ENCODE measurements at places on chromosomes 3 and 15. TPM values are rescaled to one million over a fixed set of nuclear protein-coding genes. Genes with fewer than 3 reads are reported as not detected.

The SLC9C1 gene
- polyA plus RNA-seq, result 0.09 TPM

The CFAP20DC gene
- polyA plus RNA-seq, result 0.73 TPM

The SPINK8 gene
- polyA plus RNA-seq, result not detected

The ADAMTS9 gene
- polyA plus RNA-seq, result 25.0 TPM

The SNTN gene
- not detected for polyA plus RNA-seq

The HGD gene
- polyA plus RNA-seq, result 251 TPM

The GREM1 gene
- polyA plus RNA-seq, result 0.15 TPM

The FANCD2 gene
- 0.86 TPM for polyA plus RNA-seq

The C3orf20 gene
- not detected for polyA plus RNA-seq

The CPLX3 gene
- not detected for polyA plus RNA-seq

The AADACL2 gene
- polyA plus RNA-seq, result not detected

The IGF2BP2 gene
- polyA plus RNA-seq, result 7.7 TPM

The APOD gene
- 12.9 TPM for polyA plus RNA-seq

DNA sequence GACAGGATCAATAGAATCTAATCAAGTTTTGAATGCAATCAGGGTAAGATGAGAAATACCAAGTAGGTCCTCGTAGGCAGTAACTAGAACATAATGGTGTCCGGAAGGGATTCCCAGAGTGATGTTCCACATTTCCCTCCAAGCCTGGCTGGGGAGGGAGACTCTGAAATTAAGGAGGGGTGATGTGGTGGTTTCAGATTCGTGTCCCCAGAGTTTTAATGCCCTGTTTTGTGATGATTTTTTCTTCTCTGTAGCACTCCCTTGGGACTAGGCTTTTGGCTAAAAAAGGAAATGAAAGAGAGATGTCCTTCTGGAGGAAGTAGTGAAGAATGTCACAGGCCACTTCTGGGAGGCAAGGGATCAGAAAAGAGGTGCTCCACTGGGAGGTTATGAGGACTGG lies 108.3 kb upstream of the CACNA2D3 start:
- DNase-seq, result no peak

DNA sequence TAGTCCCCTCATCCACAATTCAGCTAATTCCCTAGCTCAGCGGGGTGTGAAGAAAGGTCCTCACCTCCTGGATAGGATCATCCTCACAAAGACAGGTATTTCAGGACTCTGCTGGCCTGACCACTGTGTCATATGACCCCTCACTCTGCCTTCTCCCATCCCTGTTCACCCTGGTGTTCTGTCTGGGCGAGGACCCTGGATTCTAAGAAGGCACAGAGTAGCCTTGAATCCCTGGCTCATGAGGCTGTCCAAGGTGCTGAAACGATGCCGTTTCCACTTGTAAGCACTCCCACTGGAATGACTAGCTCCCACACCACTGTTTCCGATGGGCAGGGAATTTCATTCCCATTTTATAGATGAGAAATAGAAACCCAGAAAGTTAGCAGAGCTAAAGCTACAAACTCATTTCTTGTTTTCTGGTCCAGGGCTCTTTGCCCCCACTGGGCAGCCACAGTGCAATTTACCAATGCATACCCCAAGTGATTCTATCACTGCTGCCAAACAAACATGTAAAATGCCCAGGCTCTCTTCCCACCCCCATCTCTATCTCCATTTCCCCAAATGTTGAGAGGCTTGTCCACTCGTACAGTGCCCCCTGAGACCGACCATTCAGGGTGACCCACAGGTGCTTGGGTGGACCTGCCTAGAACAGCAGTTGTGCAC lies 83.2 kb downstream of the RAB11A start:
- peak; percentile 86 for DNase-seq

- DNase-seq, result no peak
Measured at GRCh38 chr3:1019157-1019556, 73.7 kb upstream of the CNTN6 start.

- no peak for DNase-seq
Measured at GRCh38 chr15:24848050-24848449, 106.7 kb upstream of the SNRPN start.

GRCh38 chr15:90883526-90883975 lies 753 bp upstream of the FES start:
- peak; percentile 34 for DNase-seq

GRCh38 chr3:126417981-126418530 lies 23.3 kb downstream of the CFAP100 start:
- no peak for DNase-seq

- no peak for DNase-seq
Measured at GRCh38 chr15:22265056-22265945, 185.0 kb downstream of the OR4M2 start.

GRCh38 chr3:32323604-32324003 lies 68.0 kb upstream of the CMTM7 start:
- no peak for DNase-seq

- no peak for DNase-seq
Measured at GRCh38 chr3:113507501-113508067, 7.4 kb downstream of the SPICE1 start.

- no peak for DNase-seq
Measured at GRCh38 chr15:81449836-81450474, 75.9 kb upstream of the TMC3 start.

DNA sequence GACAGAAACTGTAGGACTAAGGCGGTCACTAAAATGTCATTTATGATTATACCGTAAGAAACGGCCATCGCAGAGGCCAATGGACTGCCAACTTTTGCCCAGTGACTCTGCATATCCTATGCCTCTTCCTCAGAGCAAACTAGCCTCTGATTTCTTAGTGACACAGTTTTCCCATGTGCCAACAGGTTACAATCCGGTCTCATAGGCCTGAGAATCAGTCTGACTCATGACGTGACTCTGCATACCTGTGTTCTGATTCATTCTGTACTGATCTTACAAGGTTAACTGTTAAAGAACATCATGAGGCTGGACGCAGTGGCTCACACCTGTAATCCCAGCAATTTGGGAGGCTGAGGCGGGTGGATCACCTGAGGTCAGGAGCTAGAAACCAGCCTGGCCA lies 17.8 kb downstream of the RUBCN start:
- no peak for DNase-seq

DNA sequence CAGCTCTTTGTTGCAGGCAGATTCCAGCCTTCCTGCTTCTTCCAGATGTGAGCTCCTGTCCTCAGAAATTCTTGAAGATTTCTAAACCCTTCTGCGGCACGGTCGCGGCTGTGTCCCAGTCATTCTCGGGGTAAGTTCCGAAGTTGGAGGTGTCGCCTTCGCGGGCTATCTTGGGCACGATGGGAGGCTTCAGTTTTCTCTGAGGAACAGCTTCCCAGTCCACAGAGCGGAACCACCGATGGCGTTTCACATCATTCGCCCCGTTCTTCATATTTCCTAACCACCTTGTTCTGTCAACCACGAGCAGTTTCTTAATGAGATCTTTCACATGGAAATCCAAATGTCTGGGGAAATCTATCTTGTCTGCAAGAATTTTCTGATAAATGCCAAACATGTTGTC lies 24.7 kb upstream of the CERS3 start:
- no peak for DNase-seq

DNA sequence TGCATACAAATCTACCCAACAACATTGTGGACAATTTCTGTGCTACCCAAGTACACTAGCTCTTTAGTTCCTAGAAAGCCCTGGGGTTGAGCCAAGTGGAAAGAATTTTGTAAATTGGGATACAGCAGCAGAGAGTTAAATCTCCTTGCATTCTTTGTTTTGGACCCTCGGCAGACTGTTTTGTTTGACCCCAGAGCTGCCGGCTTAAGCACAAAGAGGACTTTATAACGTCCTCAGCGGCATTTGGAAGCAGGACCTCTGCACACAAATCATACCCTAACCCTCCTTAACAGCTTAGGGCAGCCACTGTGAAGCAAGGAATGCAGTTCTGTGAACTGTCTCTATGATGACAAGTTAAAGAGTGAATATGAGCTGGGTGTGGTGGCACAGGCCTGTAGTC lies 415.3 kb downstream of the CNTN4 start:
- peak; percentile 57 for DNase-seq

DNA sequence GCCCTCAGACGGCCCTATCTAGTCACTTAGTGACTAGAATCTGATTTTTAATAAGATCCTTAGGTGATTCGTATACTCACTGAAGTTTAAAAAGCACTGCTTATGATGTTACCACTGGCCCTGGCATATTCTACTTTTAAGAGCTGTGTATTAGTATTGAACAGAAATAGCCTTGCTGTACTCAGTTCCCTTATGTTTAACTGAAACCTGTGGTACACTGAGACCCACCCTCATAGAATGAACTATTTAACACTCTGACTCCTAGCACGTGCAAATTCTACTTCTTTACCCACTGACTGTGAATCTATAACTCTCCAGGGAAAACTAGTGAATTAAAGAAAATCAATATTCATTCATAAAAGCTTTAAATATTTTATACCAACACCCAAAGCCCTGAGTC lies 108.9 kb downstream of the CCNL1 start:
- DNase-seq, result no peak

DNA sequence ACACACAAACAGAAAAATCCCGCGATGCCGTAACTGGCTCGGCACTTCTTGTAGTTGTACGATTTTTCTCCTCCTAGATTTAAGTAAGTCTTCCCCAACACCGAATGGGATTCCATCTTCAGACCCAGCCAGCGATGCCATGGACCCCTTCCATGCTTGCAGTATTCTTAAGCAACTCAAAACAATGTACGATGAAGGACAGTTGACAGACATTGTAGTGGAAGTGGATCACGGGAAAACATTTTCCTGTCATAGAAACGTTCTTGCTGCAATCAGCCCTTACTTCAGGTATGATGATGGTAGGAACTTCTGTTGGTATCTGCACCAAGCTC lies 763 bp downstream of the KBTBD8 start:
- no peak for DNase-seq

- DNase-seq, result no peak
Measured at GRCh38 chr15:69012761-69013364, 1.6 kb upstream of the NOX5 start.

- no peak for DNase-seq
Measured at GRCh38 chr15:73770050-73770449, 16.9 kb upstream of the INSYN1 start.

- DNase-seq, result no peak
Measured at GRCh38 chr3:148106062-148106461, 591.6 kb upstream of the AGTR1 start.

DNA sequence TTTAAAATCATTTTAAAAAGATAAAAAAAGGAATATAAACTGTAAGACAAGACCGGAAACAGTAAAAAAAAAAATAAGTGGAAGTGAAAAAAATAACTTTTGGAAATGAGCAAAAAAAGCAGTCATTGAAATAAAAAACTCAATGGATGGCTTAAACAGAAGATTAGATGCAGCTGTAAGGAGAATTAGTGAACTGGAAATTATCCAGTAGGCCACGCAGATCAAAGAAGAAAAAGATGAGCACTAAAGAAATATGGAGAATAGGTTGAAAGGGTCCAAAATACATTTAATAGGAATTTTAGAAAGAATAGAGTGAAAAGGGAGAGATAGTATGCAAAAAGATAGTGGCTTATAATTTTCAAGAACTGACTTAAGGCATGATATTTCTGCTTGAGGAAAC lies 47.0 kb downstream of the STARD5 start:
- DNase-seq, result no peak

DNA sequence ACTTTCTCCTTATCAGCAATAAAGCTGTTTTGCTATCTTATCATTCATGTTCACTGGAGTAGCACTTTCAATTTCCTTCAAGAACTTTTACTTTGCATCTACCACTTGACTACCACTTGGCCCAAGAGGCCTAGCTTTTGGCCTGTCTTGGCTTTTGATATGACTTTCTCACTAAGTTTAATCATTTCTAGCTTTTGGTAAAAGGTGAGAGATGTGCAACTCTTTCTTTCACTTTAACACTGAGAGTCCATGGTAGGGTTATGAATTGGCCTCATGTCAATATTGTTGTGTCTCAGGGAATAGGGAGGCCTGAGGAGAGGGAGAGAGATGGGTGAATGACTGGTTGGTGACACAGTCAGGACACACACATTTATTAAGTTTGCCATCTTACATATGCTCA lies 31.0 kb upstream of the FAM3D start:
- no peak for DNase-seq

DNA sequence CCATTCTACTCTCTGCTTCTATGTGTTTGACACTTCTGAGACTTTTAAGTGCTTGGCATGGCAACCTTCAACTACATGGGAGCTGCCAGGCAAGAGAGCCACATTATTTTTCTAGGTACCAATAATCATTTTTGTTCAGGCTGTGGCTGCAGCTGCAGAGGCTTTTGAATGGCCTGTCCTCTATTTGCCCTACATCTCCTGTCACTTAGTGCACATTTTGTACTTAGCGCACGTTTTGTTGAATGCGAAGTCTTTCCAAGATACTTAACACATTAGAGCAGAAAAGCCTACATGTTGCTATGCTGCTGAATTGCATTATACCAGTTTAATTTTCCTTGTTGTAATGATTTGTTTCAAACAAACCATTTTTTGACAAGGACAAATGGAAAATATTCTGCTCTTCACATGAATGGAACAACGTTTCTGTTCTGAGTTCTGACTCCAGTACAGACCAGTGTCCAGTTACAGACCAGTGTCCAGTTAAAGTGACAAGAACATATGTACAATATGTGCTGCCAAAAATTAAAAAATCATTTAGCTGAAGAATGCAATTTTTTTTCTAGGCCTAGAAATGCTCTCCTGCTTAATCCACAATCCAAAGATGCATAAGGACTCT lies 113.9 kb downstream of the ABI3BP start:
- no peak for DNase-seq

- DNase-seq, result no peak
Measured at GRCh38 chr3:45367453-45367871, 20.9 kb upstream of the LARS2 start.

DNA sequence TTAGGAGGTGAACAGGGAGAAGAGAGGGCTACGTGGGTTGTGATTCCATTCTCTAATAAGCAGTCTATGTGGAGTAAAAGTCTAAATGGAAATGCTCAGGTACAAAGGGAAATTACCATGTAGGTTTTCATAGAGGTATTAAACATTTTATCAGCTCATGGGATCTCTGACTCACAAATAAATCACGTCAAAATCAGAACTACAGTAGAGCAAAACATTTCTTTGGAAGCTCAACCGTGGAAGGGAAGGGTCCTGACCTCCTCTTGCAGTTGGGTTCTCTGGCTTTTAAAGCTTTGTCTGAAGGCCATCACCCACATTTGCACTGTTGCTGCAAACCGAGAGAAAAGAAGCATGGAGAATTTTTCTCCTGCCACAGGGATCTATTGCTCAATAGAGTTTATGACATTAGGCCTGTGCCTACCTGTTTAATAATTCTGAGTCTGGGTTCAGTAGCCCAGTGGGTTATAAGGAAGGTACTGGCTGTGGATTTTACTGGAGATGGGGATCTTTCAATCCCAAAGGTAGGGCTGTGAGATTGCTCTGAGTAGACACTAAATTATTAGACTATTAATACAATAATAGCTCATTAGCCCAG lies 24.2 kb upstream of the PGPEP1L start:
- DNase-seq, result no peak

GRCh38 chr3:69248436-69248835 lies 126.0 kb upstream of the LMOD3 start:
- no peak for DNase-seq

DNA sequence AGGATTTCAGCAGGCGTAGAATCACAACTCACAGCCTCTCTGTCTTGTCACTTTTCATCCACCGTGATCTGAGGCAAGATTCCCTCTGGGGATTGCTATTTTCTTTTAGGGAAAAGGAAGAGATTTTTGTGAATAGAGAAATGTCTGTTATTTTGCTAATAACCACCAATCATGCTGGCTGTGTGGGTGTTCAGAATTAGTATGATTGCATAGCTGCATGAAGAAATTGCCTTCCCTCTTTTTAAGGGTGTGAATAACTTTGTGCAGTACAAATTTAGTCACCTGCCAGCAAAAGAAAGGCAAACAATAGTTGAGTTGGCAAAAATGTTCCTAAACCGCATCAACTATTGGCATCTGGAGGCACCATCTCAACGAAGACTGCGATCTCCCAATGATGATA lies 60.8 kb downstream of the KAT2B start:
- no peak for DNase-seq

GRCh38 chr15:90037961-90038631 lies 37.0 kb downstream of the ZNF710 start:
- no peak for DNase-seq

All from kidney (tissue), 22 donors.